Activated T-cell treated with anti-CD3 and anti-CD28 coated beads, Interleukin-2, amount 50 U/mL, for 4 hours (primary cell): ENCODE measurements at places on chromosomes 3 and 15.

DNA sequence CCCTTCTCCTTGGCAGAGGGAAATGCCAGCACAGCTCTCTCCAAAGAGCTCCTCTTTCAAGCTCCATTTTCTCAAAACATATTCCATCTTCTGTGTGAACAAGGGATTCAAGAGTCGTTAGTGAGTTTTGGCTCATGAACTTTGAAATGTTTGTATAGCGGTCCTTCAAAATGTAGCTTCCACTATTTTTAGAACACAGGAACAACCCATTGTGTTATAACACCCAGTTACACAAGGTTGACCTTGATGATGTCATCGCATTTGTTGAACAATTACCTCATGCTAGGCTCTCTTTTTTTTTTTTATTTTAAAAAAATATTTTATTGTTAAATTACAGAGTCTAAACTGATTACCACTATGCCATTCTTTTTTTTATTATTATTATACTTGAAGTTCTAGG is 251.7 kb downstream of the THSD4 start:
- no peak for DNase-seq

DNA sequence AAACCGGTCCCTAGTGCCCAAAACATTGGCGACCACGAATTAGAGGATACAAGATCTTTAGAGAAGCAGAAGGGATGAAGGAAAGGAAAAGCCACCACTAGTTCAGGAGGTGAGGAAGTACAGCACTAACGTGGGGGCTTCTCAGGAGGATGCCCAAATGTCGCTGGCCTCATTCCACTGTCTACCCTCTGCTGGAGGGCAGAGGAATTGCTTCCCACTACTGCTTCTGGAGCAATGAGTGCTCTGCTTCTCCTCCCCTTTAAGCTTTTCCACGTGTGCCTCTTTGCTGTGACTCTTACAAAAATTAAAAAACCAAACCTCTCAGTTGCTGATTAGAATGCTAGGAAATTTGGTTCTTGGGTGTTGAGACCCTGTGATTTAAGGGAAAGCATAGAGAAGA is 281.3 kb downstream of the CLSTN2 start:
- no peak for DNase-seq

DNA sequence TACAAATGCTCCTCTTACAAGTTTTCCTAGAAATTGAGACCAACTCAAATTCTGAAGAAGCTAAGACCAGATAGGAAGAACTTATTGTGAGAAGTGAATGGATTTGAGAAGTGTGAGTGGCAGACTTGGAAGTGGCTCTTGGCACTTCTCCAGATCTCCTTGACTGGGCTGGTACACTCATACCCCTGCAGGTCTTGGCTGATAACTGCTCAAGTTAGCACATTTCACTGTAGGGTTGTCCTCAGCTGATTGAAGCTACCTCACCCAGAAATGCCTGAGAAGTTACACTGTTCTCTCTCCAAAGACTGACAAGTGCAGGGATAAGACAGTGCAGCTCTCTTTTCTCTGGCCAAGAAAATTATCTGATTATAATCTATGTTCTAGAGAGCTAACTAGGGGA is 16.5 kb upstream of the CLDN1 start:
- no peak for DNase-seq

- DNase-seq = no peak
Measured at GRCh38 chr15:41560572-41560874, 1.5 kb downstream of the TYRO3 start.

DNA sequence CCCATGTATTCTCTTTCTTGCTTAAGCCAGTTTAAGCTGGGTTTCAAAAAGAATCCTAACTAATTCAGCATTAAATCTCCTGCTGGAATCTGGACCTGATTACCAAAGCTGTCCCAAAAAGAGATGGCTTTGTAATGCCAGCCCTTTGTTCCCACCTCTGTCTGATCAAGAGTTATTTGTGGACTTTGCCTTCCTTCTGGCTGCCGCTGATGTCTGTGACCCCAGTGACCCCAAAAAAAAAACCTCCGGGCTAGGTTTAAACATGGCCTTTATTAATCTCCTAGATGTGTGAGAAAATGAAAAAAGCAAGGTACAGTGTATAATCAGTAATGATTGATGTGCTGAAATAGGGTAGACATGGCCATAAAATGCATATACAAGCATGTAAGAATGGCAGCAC is 20.7 kb downstream of the CRYGS start:
- no peak for DNase-seq

DNA sequence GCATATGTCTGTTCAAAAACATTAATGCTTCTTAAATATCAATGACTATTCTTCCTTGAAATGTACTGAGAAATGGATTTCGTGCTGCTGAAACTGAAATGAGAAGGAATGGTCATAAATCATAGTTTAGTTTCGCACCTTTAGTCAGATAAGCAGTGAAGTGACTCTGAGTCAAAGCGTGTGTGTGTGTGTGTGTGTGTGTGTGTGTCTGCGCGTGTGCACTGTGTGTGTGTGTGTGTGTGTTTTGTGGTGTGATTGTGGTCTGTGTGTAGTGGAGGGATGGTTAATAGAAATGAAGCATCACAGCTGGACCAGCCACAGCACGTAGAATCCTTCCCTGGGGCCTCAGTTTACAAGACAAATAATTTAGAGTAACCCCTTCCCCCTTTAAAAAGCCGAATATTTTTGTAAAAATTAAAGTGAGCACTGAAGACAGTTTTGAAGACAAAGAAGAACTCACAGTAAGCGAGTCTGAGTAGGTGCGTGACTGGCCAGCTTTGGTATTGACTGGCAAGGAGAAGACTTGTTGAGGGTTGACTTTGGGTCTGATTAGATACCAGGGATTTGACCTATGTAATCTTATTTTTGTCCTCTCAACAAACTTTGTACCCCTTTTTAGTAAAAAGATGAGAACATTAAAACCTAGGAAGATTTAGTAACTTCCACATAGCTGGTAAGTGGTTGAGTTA is 202.0 kb upstream of the IL12A start:
- DNase-seq = no peak

DNA sequence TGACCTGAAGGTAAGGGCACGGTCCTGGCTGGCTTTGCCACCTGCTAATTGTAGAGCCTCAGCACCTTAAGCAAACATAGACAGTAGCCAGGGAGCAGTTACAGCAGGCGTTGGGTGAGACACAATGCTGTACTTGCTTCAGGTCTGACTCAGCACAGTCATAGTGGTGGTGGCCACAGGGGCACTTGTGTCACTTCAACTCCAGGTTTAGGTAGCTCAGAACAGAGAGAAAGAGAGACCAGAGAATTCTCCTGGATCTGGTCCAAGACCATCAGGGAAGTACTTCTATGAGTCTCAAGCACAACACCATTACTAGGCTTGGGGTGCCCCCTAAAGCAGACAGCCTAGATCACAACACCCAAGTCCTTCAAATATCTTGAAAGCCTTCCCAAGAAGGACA is 204.4 kb downstream of the OTOL1 start:
- no peak for DNase-seq

GRCh38 chr15:99502661-99503060 is 63.1 kb upstream of the MEF2A start:
- no peak for DNase-seq

GRCh38 chr3:81579744-81580143 is 181.7 kb downstream of the GBE1 start:
- no peak for DNase-seq

GRCh38 chr3:52036222-52036694 is 20.1 kb downstream of the DUSP7 start:
- no peak for DNase-seq

DNA sequence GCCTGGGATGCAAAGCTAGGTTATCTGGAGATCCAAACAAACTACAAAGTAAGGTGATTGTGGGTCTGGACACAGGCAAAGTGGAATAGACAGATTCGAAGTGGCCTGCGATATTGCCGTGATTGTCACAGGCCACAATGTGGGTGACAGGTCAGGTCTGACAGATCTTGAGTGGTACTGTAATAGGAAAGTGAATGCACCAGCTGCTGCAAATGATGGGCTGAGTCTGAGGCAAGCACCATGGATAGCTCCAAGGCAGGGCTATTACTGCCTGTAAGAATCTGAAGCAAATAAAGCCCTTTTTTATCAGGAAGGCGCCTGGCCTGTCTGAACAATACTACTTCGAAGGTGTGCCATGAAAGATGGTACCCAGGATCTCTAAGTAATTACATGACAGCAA is 10.0 kb downstream of the ARMC8 start:
- no peak for DNase-seq

DNA sequence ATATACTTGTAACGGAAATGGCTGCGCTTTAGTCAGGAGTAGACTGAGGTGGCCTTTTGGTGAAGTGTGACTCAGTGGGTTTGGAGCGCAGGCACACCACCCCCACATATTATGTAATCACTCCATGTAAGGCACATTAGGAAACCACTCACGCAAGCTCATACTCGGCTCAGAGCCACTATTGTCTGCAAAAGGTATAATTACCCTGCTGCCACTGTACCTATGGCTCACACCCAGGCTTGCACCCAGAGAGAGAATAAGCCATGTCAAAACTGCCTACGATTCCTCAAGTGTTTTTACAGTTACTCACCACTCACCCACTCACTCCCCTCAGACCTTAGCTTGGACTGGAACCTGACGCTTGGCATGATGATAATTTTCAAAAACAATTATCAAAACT is 611.9 kb upstream of the CCDC54 start:
- no peak for DNase-seq

- no peak for DNase-seq
Measured at GRCh38 chr15:74251131-74251811, 15.1 kb downstream of the CCDC33 start.

DNA sequence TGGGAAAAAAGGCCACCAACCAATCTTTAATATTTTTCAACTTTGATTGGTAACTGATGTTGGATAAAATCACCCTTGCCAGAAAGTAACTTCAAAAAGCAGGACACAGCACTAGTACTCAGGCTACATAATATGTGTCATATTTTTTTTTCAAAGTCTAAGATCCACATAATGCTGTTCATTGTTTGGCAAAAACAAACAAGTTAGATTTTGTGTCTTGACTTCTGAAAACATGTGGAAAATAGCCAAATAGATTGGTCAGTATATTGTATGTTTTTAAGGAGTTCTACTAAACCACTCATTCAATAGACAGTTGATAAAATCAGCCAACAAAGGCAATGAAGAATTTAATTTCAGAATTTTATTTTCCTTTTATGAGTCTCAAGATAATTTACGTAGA is 111.7 kb upstream of the CCDC54 start:
- DNase-seq = no peak

DNA sequence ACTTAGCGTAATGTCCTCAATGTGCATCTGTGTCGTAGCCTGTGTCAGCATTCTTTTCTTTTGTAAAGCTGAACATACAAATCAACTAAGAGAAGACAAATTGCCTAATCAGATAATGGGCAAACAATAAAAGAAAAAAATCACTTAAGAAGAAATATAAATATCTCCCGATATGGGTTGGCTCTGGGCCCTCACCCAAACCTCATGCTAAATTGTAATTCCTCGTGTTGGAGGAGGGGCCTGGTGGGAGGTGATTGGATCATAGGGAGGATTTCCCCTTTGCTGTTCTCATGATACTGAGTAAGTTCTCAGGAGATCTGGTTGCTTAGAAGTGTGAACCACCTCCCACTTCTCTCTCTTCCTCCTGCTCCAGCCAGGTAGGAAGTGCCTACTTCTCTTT is 285.0 kb upstream of the LYSMD4 start:
- DNase-seq = no peak

DNA sequence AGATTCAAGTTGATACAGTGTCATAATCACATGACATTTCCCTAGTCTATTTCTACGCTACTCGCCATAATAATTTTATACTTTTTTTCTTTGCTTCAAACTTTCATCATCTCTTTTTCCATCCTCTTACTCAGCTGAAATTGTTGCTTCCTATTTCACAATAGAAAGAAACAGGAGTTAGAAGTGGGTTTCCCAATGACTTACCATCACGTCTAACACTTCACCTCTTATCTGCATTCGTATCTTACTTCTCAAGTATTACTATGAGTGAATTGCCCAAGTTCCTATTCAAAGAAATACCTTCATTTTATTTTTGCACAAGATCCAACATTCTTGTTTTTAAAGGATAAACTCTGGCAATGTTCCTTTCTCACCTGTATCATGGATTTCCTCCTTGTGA is 1539.9 kb downstream of the SI start:
- DNase-seq = no peak

- no peak for DNase-seq
Measured at GRCh38 chr15:62365795-62366442, 200.8 kb upstream of the C2CD4B start.

DNA sequence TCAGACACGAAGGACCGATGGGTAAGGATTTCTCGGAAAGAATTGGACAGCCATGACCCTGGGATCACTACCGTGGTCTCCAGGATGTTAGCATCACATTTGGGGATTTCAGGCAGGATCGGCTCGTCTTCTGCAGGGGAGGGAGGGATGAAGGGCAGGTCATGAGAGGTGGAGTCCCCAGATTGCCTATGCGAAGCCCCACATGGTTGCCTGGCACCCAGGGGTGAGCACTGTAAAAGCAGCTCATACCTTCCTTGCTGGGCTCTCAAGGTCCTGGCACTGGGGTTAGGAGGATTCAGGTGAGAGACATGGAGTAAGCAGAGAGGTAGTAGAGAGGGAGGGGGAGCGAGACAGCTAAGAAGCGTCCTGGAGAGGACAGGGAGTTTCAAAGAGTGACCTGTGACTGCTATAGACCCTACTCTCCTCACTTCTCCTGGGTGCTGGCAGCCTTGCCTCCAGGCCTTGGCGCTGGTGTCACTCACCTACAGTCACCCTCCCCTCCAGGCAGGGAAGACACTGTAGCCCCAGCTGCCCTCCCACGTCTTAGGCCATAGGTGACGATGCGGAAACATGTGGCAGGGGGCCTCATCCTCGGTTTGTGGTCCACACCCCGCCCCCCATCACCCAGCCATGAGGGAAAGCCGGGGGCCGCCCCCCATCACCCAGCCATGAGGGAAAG is 15.0 kb upstream of the EHD4 start:
- DNase-seq = no peak

GRCh38 chr3:177881351-177881750 is 654.9 kb upstream of the KCNMB2 start:
- no peak for DNase-seq

DNA sequence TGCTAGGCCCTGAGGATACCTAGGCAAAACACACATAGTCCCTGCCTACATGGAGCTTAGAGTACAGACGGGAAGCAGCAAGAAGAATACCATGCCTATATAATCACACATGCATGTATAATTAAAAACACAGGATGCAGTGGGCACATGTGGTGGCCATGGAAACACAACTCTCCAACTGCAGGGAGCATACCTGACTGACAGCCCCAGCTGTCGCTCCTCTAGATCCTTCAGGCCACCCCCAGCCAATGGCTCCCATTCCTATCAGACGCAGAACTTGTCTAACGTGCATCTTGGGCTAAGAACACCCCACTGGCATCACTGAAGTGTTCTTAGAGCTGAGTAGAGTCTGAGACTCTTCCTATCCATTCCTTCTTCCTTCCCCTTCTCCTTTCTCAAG is 125.5 kb upstream of the FRMD4B start:
- DNase-seq = no peak

GRCh38 chr3:12817343-12817710 is 20.8 kb downstream of the CAND2 start:
- DNase-seq = no peak

- no peak for DNase-seq
Measured at GRCh38 chr15:83287541-83288027, 3.1 kb upstream of the BNC1 start.
